Stimulated activated CD4-positive, alpha-beta T cell treated with anti-CD3 and anti-CD28 coated beads, Interleukin-15, amount 100 ng/mL, for 48 hours (primary cell): ENCODE measurements at places on chromosomes 4 and X.
A peak's percentile ranks its signal among the peaks of the same experiment; 100 is the strongest.

- DNase-seq = no peak
Observed at GRCh38 chr4:163590103-163590502, 95.6 kb downstream of the TMA16 start.

DNA sequence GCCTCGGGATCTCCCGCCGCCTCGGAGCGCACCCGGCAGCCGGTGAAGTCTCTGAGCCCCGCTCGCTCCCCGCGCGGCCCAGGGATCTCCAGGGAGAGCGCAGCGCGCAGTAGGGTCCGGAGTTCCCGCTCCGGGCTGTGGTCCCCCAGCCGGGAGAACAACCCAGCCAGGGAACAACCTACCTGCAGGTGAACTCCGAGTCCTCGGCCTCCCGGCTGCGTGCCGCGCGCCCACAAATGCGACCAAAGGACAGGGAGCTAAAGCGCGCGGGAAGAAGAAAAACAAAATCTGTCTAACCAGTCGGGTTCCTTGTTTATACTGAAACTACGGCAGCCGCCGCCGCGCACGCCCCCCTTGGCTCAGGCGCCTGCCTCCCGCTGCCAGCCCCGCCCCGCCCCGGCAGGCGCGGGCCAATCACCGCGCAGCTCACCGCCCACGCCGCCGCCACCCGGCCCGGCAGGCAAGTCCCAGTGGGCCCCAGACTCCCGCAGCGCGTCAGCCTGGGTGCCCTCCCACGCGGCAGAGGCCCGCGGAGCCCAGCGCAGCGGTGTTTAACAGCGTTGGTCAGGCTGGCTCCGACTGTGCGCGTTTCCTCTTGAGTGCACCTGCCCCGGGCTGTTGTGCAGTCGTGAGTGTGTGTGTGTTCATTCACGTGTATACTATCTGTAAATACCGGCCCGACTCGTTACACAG is at the start of gene RASGEF1B:
RASGEF1B (minus strand) TSS at position 320 of the 693 bp plus-strand sequence. CDS start 12,399 bp downstream, outside the sequence.
- DNase-seq = peak; percentile 85

DNA sequence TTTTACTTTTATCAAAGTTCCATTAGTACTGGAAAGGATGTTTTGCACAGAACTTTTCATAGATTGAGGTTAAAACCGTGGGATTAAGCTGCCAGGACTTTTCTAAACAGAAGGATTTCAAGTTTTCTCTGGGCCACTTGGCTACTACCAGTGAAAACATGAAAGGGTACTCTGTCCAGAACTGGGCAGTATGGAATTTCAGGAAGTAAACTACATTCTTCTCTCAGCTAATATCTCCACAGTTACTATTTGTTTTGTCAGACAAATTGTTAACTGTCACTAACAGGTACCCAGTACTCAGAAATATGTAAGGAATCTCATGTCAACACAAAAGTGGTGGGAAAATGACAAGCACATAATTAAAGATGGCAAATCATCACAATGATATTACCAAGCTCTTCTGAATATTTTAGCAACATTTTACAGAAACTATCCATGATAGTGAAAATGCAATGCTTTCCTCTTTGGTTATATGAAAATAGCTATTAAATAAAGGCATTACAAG is 454.4 kb downstream of the C4orf33 start:
- no peak for DNase-seq

DNA sequence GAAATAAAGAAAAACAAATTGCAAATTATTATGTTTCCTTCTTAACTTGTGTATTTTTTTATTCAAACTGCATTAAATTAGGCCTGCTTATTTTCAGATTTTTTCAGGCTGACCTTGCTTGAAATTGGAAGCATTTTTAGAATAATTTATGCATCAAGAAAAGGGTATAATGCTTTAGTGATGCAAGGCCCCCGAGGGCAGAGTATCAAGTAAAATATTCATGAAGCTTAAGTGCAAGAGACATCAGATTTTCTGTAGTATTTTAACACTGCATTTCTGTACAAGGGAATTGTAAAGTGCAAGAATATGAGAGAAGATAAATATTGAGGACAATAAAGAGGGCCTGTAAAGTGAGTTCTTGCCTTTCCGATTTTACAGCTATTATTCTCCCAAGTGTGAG is 485.8 kb upstream of the ATOH1 start:
- DNase-seq = no peak

- no peak for DNase-seq
Observed at GRCh38 chrX:136896121-136896914, 15.8 kb upstream of the RBMX start.
